ENCODE measurements at places on chromosomes 13 and 19. TPM values are rescaled to one million over a fixed set of nuclear protein-coding genes. Genes with fewer than 3 reads are reported as not detected.

KIR2DL1 gene
- not detected for total RNA-seq

RGL3 gene
- total RNA-seq: not detected

LRRC4B gene
- total RNA-seq: not detected

SIGLEC5 gene
- not detected for total RNA-seq

MAMSTR gene
- total RNA-seq: 1.0 TPM

STK11 gene
- 55.1 TPM for total RNA-seq

MEIS3 gene
- total RNA-seq: not detected

MYPOP gene
- 5.0 TPM for total RNA-seq

LIN7B gene
- 2.1 TPM for total RNA-seq

VN1R4 gene
- not detected for total RNA-seq

Measured in activated CD8-positive, alpha-beta T cell treated with anti-CD3 and anti-CD28 coated beads for 36 hours (primary cell).